Activated naive CD8-positive, alpha-beta T cell treated with anti-CD3 and anti-CD28 coated beads, Interleukin-2, amount 10 ng/mL, durations not matched to agents 7 days and 5 days (primary cell): ENCODE measurements at places on chromosomes 16 and 17. TPM values are rescaled to one million over a fixed set of nuclear protein-coding genes. Genes with fewer than 3 reads are reported as not detected.

Gene CHST5
- not detected for total RNA-seq

GRCh38 chr16:10753670-10754069, 10.0 kb downstream of the NUBP1 start:
- no peaks in the 10 kb centered on the region for H3K36me3 ChIP-seq
- peaks cover 4% of the 10 kb centered on the region for H3K4me1 ChIP-seq
- no peak for DNase-seq
- H3K4me3 ChIP-seq = no peak overlapping the region

DNA sequence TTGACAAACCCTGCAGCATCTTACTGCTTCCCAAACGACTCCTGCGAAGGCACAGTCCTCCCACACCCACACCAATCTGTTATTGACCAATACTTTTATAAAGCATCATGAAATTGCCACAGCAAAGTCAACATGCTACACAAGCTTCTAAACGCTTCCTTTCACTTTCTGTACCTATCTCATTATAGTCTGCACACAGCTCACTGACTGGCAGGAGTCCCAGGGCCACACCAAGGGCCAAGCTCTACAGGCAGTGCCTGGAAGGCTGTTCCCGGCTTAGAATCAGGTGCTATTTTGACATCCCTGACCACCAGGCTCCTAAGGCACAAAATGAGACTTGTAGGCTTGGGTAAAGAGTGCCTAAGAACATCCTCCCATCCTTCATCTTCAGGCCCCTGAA, 39.5 kb downstream of the USP7 start:
- H3K4me3 ChIP-seq = no peak overlapping the region
- peak overlapping the region; percentile 80 for H3K27ac ChIP-seq
- H3K4me1 ChIP-seq = peaks cover 37% of the 10 kb centered on the region
- no peaks in the 10 kb centered on the region for H3K27me3 ChIP-seq
- DNase-seq = no peak
- peaks cover 38% of the 10 kb centered on the region for H3K36me3 ChIP-seq

- no peak for DNase-seq
- H3K4me1 ChIP-seq = peaks cover 60% of the 10 kb centered on the region
- H3K4me3 ChIP-seq = no peak overlapping the region
Measured at GRCh38 chr17:46175891-46176290, 17.3 kb downstream of the KANSL1 start.

Gene KRTAP2-1
- total RNA-seq = not detected

Gene KRTAP3-1
- total RNA-seq = not detected

GRCh38 chr16:3095869-3096268, 3.2 kb downstream of the ZSCAN10 start:
- peaks cover 4% of the 10 kb centered on the region for H3K36me3 ChIP-seq
- H3K27me3 ChIP-seq = peaks cover 2% of the 10 kb centered on the region
- peak; percentile 54 for DNase-seq
- peak overlapping the region; percentile 76 for H3K27ac ChIP-seq

- DNase-seq = no peak
- H3K36me3 ChIP-seq = peaks cover 45% of the 10 kb centered on the region
- H3K27ac ChIP-seq = no peak overlapping the region
- no peaks in the 10 kb centered on the region for H3K27me3 ChIP-seq
- no peak overlapping the region for H3K4me3 ChIP-seq
Measured at GRCh38 chr16:15607700-15608396, 35.1 kb downstream of the MARF1 start.

DNA sequence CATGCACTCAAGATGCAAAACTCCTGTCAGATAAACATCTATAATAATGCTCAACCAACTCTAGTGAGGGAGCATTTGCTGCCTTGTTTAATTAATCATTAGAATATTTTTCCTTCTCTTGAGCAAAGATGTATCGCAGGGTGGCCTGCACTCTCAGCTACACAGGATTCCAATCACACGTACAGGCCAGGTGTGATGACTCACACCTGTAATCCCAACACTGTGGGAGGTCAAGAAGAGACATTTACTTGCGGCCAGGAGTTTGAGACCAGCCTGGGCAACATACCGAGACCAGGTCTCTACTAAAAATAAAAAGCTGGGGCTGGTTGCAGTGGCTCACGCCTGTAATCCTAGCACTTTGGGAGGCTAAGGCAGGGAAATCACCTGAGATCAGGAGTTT, 49.1 kb downstream of the ARHGAP17 start:
- H3K36me3 ChIP-seq = peaks cover 58% of the 10 kb centered on the region
- DNase-seq = no peak
- no peak overlapping the region for H3K27ac ChIP-seq
- H3K27me3 ChIP-seq = no peaks in the 10 kb centered on the region

Gene LUC7L
- 83.8 TPM for total RNA-seq

DNA sequence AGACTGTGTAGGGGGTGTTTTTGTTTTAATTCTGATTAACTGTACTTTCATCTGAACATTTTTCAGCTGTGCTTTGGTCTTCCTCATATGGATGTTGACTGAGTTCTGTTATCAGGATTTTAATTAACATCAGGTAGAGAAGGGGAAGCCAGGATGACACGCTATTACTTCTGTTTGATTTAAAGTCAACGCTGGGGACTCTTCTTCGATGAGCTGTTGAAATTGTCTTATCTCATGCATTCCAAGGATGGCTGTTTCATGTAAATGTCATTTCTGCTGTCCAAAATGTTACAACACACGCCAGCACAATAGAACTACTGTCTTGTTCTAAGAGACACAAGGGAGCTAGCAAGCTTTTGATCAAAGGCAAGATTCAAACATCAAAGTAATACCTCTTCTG, 263.3 kb upstream of the CDH5 start:
- H3K4me3 ChIP-seq = no peak overlapping the region
- H3K36me3 ChIP-seq = no peaks in the 10 kb centered on the region
- H3K27me3 ChIP-seq = no peaks in the 10 kb centered on the region
- no peak overlapping the region for H3K27ac ChIP-seq
- DNase-seq = no peak

Gene BAHCC1
- total RNA-seq = 0.86 TPM

- H3K27ac ChIP-seq = no peak overlapping the region
- H3K4me1 ChIP-seq = no peaks in the 10 kb centered on the region
- H3K36me3 ChIP-seq = no peaks in the 10 kb centered on the region
- no peak for DNase-seq
- no peaks in the 10 kb centered on the region for H3K27me3 ChIP-seq
Measured at GRCh38 chr16:83201748-83202147, 575.0 kb downstream of the CDH13 start.

Gene HASPIN
- total RNA-seq = 17.5 TPM

- H3K27me3 ChIP-seq = no peaks in the 10 kb centered on the region
- H3K4me3 ChIP-seq = no peak overlapping the region
- no peak overlapping the region for H3K27ac ChIP-seq
- H3K36me3 ChIP-seq = no peaks in the 10 kb centered on the region
- no peak for DNase-seq
Measured at GRCh38 chr16:61595605-61596004, 440.6 kb downstream of the CDH8 start.

DNA sequence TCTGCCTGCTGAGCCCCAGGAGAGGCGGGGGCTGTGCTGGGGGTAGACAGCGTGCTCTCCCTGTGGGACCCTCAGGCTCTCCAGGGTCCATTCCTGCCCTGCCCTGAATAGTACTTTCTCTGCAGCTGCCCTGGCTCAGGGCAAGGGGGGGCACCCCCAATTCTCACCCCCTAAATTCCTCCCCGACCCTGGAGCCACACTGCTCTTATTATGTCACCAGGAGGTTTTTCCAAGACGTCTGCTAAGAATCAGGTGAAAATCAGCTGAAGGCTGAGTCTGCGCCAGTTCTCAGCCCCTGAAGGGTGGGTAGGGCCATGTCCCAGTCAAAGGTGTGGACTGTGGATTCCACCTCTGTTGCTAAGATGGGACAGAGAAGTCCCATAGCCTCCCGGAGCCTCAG, 49.9 kb upstream of the MAP3K14 start:
- no peaks in the 10 kb centered on the region for H3K36me3 ChIP-seq
- peaks cover 42% of the 10 kb centered on the region for H3K27me3 ChIP-seq
- DNase-seq = no peak
- H3K4me3 ChIP-seq = no peak overlapping the region
- peaks cover 9% of the 10 kb centered on the region for H3K4me1 ChIP-seq
- H3K27ac ChIP-seq = no peak overlapping the region

Gene CCL4L2
- total RNA-seq = 8.7 TPM

GRCh38 chr17:50044483-50044882, 11.4 kb upstream of the ITGA3 start:
- peaks cover 11% of the 10 kb centered on the region for H3K4me1 ChIP-seq
- no peaks in the 10 kb centered on the region for H3K36me3 ChIP-seq
- no peak for DNase-seq
- no peak overlapping the region for H3K4me3 ChIP-seq
- no peak overlapping the region for H3K27ac ChIP-seq

Gene PYY
- not detected for total RNA-seq

- no peaks in the 10 kb centered on the region for H3K27me3 ChIP-seq
- DNase-seq = no peak
- H3K27ac ChIP-seq = no peak overlapping the region
- H3K36me3 ChIP-seq = no peaks in the 10 kb centered on the region
- no peaks in the 10 kb centered on the region for H3K4me1 ChIP-seq
Measured at GRCh38 chr16:65975049-65975708, 391.3 kb upstream of the CDH5 start.

Gene SPN
- total RNA-seq = 263 TPM
